AG04449 (cell line): ENCODE measurements at places on chromosomes 6 and 20.

GRCh38 chr6:56688521-56688920, 45.8 kb upstream of the DST start:
- no peak for DNase-seq

GRCh38 chr20:59351157-59352040, 51.0 kb downstream of the EDN3 start:
- peak; percentile 4 for DNase-seq

DNA sequence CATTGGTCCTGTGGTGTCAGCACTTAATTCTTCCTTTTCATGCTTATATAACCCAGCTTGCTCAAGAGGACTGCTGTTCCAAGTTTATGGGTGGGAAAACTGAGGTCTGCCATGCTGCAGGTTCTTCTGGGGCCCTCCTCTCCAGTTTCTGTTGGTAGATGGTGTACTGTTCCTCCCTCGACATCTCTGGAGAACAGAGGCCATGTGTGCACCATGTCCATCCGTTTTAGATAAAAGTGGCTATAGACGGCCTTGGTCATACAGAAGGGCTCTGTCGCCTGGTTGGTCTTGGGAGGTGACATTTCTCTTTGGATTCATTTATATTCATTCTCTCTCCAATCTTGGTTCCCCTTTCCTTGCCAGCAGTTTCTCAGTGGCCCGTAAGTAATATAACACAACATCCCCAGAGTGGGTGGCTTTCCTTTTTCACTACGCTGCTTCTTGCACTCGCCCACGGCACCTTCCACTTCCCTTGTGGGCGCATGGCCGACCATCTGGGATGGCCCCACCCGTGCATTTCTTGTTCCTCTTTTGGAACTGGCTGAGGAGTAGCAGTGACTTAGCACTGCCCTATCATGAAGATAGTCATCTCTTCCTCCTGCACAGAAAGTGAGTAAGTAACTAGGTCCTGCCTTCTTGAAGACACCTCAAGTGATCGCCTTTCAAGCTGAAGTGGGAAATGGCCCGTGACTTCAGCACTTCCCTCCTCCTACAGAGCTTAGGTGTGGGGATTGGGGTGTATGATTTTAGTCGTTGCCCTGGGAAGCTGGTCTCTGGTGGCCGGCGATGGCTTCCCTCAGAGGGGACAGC, 94.2 kb downstream of the RREB1 start:
- DNase-seq, result no peak

- DNase-seq, result no peak
Measured at GRCh38 chr6:6557504-6557839, 31.0 kb upstream of the LY86 start.

GRCh38 chr6:34484899-34485298, 19.0 kb downstream of the PACSIN1 start:
- no peak for DNase-seq

GRCh38 chr6:109672175-109672574, 18.8 kb downstream of the AK9 start:
- no peak for DNase-seq

- DNase-seq, result no peak
Measured at GRCh38 chr6:43977404-43978111, 149.7 kb downstream of the MRPL14 start.

GRCh38 chr20:23143098-23143497, 57.0 kb upstream of the CD93 start:
- DNase-seq, result no peak

DNA sequence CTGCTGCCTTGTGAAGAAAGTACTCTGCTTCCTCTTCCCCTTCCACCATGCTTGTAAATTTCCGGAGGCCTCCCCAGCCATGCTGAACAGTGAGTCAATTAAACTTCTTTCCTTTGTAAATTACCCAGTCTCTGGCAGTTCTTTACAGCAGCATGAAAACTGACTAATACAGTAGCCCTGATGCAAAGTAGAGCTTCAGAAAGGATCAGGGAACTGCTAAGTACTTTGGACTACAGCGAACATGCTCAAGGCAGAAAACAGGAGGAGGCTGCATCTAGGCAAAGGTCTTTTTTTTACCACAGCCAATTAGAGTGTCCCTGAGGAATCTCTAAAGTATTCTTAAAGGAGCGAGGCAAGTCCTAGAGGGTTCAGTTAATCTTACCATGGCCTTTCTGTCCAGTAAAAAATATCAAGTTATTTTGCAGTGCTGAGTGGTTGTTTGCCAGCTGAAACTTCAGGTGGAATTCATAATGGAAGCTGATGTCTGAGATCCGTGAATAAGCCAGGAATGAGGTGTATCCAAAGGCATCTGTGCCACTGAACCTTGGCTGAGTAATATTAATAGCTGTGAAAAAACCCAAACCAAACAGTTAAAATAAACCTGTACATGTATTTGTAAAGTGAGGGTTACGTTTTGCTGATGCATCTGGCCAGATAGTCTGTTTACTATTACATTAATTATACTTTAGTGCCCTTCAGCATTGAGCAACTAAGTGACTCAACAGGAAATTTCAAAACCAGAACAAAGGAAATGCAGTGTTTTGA, 170.4 kb downstream of the PHF3 start:
- DNase-seq, result peak; percentile 45

GRCh38 chr6:170098428-170099170, 192.3 kb downstream of the DLL1 start:
- DNase-seq, result no peak

DNA sequence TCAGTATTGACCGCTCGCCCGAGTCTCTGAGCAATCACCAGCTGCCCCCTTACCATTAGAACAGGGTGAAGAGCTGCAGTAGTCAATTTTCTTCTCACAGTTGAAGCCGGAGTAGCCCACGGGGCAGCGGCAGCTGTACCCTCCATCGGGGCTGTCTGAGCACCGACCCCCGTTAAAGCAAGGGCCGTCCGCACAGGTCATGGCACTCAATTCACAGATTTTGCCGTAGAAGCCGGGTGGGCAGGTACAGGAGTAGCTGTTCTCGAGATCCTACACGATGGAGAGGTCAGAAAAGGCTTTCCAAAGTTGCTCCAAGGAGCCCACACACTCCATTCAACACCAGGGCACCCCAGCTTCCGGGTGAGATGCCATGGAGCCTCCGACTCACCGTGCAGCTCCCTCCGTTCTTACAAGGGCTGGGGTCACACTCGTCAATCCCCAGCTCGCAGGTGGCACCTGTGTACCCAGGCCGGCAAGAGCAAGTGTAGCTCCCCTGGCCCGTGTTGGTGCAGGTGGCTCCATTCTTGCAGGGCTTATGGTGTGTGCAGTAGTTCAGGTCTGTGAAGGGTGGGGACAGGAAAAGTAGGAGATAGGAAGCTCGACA, 5.9 kb downstream of the DLL1 start:
- no peak for DNase-seq

- DNase-seq, result no peak
Measured at GRCh38 chr20:24912397-24913075, 36.5 kb upstream of the CST7 start.

DNA sequence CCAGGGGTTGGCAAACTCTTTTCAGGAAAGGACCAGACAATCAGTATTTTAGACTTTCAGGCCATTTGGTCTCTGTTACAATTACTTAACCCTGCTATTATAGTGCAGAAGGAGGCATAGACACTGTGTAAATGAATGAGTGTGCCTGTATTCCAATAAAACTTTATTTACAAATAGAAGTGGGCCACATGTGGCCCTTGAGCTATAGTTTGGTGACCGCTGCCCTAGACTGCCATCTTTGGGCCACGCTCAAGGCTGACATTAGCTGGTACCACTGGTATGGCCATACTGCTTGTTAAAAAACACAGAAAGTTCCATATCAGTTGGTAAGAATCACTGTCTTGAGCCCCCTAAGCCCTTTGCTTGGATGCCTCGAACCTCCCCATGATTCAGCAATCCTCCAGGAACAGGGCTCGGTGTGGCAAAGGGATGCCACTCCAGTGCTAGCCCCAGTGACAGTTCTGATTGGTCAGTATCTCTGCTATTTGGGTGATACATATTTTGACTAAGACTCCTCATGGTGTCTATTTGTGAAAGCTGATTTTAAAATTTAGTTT, 23.3 kb upstream of the SNRNP48 start:
- DNase-seq, result no peak

DNA sequence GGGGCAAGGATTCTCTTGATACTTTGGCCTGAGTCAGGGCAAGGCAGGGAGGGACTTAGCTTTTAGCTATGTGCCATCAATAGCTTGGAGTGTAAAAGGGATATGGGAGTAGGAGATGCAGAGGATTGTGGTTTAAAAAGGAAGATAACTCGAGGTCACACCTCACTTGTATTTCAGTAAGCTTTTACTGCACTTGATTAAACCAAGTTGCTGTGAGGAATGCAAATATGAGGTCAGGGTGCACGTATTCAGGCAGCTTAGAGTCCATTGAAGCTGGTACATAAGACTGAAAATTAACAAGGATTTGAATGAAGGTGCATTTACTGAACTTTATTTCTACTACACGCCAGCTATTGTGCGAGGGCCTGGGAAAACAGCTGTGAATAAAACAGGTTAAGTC, 32.1 kb downstream of the DSTN start:
- DNase-seq, result no peak

GRCh38 chr6:136643850-136644596, 93.8 kb upstream of the MAP7 start:
- DNase-seq, result peak; percentile 46

GRCh38 chr6:108672641-108673040, 111.9 kb downstream of the FOXO3 start:
- DNase-seq, result no peak

- no peak for DNase-seq
Measured at GRCh38 chr6:23137611-23138010, 568.2 kb downstream of the HDGFL1 start.

DNA sequence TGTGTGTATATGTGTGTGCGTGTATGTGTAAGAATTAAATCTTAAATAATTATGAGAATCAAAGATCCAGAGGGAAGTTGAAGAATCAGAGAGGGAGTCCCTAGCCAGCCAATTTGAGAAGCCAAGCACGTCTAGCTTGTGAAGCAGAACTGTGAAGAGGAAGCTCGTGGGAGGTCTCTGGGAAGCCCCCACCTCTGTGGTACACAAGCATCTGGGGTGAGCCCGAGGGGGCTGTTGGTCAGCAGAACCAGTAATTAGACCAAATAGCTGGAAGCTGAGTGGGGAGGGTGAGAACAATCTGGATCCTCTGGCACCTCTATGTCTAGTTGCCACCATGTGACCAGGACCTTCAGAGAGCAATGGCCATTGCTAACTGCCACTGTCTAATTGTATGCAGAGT, 310.0 kb upstream of the PRND start:
- DNase-seq, result no peak

DNA sequence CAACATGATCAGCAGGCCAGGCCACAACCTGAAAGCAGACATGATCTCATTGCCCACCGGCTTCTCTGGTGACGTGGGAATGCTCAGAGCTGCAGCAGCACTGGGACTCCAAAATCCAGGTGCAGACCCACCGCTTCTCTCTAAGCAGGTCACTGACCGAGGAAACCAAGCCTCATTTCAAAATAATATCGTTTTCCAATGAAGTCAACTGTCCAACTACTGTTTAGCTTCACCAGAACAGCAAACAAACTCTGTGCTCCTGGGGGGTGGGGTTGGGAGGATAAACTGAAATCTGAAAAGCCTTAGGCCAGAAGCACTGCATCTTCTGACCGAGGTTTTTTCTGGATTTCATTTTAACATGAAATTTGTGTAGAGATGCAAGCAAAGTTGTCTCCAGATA, at the start of gene GPLD1:
Gene GPLD1, minus strand, starts transcription at position 109 of the 400 bp plus-strand sequence. Its CDS starts 67 bp downstream, at position 42.
- DNase-seq, result no peak

GRCh38 chr6:42896178-42896719, 16.8 kb downstream of the RPL7L1 start:
- no peak for DNase-seq

GRCh38 chr6:64987066-64987465, 720.0 kb downstream of the EYS start:
- no peak for DNase-seq

DNA sequence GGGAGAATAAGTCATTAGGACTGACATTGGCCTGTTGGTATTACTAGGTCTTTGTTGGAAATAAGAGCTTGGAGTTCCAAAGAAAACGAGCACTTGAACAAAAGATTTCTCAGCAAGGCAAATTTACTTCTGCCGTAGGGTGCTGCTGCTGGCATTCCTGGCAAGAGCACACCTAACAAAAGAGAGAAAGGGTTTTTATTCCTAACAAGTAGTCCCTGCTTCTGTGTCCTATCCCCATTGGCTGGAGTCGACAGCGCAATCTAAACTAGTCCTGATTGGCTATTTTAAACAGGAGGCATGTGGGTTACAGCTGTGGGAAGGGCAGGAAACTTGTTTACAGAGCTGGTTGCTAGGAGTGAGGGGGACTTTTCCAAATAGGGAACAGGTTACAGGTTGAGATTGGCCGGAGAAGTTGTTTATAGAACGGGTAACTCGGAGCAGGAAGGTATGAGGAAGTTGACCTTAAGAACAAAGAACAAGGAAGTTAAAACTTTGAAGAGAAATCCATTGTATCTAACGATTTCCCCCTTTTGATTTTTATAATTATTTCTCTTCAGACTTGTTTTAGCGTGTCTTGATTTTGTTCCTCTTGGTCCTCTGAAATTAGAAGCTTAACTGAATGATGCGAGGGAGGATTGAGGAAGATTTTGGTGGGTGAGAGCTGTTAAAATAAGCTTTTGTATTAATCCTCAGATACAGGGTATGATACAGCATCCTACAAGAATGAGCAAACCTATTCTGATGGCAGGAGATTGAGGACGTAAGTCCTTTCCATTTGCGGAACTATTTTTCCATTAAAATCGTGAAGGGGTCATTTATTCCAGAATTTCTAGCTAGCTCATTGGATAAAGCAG, 3.4 kb upstream of the ZNFX1 start:
- no peak for DNase-seq

DNA sequence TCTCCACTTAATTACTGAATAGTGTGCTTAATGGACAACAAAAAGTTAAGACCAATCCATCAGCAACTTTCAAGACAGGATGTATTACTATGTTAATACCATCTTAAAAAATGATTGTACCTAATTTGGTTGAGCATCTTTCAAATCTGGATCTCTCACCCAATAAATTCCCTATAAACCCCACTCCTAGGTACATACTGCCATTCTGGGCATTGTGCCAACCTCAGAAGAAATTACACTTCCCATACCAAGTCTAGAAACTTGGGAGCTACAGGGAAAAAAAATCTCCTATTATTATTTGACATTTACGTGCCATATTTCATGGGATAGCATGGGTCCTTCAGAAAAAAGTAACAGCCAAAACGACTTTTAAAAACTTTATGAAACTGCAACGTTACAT, 5.1 kb downstream of the SYNCRIP start:
- DNase-seq, result no peak

DNA sequence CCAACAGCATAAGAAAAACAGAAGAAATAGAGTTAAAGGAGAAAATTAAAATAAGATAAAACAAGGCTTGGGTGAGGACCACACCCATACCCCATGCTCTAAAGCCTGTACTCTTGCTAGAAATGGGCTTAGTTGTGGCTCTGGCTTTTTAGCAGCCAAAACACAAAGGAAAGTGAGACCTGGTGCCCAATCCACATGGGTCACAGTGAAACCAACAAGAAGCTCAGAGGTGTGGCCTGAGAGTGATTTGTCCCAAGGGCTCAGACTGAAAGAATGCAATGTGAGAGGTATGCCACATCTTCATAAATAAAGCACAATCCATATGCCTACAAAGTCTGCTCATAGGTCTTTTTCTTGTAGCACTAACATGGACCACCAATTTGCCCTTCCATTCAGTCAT, 21.1 kb downstream of the HM13 start:
- no peak for DNase-seq
